ENCODE measurements at places on chromosomes 1 and 21. TPM values are rescaled to one million over a fixed set of nuclear protein-coding genes. Genes with fewer than 3 reads are reported as not detected.

Gene IBA57
- total RNA-seq: 9.7 TPM

Gene PLA2G4A
- total RNA-seq: not detected

Gene CLEC20A
- not detected for total RNA-seq

GRCh38 chr1:168942165-168942564 is 164.3 kb upstream of the ATP1B1 start:
- DNase-seq: no peak

GRCh38 chr1:86708920-86709319 is 4.5 kb downstream of the SH3GLB1 start:
- DNase-seq: no peak

- DNase-seq: no peak
Observed at GRCh38 chr1:244800821-244801220, 34.6 kb upstream of the COX20 start.

DNA sequence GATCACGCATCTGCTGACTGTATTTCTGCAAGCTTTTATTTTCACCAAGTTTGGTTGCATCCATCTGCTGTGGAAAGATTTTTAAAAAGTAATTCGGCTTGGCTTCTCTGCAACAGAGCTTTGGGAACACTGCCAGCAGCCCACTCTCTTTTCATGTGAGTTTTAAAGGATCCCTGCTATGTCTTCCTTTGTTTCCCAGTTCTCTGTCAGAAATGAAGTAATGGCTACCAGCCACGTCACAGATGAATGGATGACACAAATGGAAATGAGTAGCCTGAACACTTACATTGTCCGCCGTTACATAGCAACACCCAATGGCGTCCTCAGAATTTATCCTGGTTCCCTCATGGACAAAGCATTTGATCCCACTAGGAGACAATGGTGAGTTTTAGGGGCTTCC is 80.6 kb upstream of the RAVER2 start:
- no peak for DNase-seq

- peak; percentile 97 for DNase-seq
Observed at GRCh38 chr1:156601122-156601830, at the start of gene GPATCH4. GPATCH4 (minus strand) TSS chr1:156601479.

- DNase-seq: no peak
Observed at GRCh38 chr1:219529116-219529515, 83.8 kb downstream of the ZC3H11B start.

DNA sequence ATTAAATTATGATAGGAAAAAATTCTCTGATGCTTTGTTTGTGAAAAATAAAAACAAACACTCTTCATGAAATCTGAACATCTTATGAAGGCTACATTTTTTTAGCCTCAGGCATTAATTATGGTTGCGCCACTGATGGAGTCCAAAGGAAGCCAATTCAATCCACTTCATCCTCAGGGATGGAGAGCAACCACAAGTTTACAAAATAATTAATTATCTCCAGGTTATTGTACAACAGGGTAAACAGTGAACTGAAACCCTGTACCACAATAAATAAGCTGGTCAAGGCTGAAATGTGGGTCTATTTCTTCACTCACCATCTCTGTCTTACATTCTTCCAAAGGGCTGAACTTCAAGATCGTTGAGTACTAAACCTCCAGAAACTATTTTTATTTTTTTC is 49.2 kb downstream of the MRPL39 start:
- no peak for DNase-seq

GRCh38 chr21:41478319-41479177 is 29.4 kb downstream of the TMPRSS2 start:
- DNase-seq: no peak

DNA sequence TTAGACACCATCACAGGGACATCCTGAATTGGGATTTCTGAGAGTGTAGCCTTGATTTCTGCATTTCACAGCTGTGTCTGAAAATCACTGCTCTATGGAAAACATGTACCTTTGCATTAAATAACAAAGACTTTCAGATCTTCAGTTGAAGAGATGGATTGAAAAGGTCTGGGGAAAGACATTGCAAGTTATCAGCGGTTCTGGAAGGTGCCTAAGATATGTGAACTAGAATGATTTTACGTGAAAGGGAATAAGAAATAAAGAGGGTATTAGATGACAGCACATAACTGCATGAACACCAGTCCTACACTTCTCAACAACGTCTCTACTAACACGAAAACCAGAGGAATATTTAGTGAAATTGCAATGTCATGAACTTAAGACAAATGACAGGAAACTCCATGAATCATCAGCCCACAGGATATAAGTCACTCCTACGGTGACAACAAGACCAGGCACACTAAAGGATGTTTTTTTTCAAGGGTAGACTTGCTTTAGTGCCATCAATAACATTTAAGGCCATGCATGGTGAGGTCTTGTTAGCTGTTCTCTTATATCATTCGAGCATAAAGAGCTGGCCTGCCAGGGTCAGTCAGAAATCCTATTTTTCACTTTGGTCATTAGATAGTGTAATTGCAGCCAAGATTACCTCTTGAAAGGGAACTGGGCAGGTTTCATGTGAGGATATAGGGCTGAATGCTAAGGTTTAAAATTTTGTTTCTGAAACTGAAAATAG is 283.1 kb downstream of the GRIK1 start:
- DNase-seq: no peak

GRCh38 chr1:164950541-164950986 is 391.6 kb downstream of the PBX1 start:
- no peak for DNase-seq

- DNase-seq: peak; percentile 31
Observed at GRCh38 chr1:201719812-201720521, 109.0 kb upstream of the IPO9 start.

All from G401 (cell line).